Suprapubic skin (tissue), 4 donors: ENCODE measurements at places on chromosomes 6 and 20. TPM values are rescaled to one million over a fixed set of nuclear protein-coding genes. Genes with fewer than 3 reads are reported as not detected.

The GRIK2 gene
- total RNA-seq, result 0.30 TPM

The PNRC1 gene
- total RNA-seq, result 238 TPM

GRCh38 chr6:31441365-31442267, 38.2 kb downstream of the MICA start:
- peak; percentile 93 for DNase-seq

DNA sequence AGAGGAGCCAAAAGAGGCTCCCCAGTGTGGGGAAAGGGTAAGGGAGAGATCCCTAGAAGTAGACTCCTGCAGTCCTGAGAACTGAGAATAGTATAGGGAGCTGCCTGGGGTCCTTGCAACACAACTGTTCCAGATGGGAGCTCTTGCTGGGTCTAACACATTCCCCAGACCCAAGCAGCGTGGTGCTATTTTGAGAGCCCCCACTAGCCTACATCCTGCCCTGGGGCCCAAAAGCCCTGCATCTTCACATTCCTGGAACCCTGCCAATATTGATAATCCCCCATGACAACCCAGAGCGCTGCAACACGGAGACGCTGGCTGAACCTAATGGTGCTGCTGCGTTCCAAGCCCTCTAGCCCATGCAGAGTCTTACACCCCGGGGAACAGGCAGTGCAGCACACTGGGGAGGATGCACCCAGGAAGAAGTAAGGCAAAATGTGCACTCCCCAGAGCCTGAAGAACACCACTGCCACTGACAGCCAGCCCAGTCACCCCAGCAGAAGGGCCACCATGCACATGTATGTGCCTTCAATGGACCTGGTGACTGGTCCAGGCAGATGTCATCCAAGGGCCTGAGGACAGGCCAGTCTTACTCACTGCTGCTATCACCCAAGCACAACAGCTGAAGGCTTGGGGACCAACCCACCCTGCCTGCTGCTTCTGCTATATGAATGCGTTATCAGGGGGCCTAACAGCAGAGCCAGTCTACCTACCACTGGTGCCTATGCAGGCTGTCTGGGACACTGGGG, 7.0 kb upstream of the RNF217 start:
- no peak for DNase-seq

GRCh38 chr20:48722002-48722731, 105.6 kb downstream of the PREX1 start:
- DNase-seq, result no peak

GRCh38 chr20:48431653-48432493, 395.9 kb downstream of the PREX1 start:
- DNase-seq, result no peak

GRCh38 chr6:121691126-121691551, 255.7 kb downstream of the GJA1 start:
- no peak for DNase-seq

DNA sequence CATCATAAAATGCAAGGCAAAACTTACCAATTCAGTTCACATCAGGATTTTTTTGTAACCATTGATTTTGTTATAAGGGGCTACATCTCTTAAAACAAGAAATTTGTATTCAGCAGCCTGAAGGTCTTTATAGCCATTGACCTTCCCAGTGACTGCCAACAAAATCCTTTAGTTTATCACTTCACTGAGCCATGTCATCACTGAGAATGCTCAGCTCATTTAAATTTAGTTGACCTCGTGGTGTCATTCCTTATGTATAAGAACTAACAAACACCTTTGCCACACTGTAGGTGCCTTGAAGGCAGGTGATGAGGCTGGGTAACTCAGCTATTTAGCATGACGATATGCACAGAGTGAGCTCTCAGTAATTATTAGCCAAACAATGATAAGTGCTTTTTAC, 77.7 kb downstream of the GRM1 start:
- DNase-seq, result no peak

GRCh38 chr20:44209686-44210405, 725 bp downstream of the OSER1 start:
- DNase-seq, result peak; percentile 82
